Activated naive CD4-positive, alpha-beta T cell treated with anti-CD3 and anti-CD28 coated beads for 36 hours (primary cell): ENCODE measurements at places on chromosomes 3 and 15. TPM values are rescaled to one million over a fixed set of nuclear protein-coding genes. Genes with fewer than 3 reads are reported as not detected.
A peak's percentile ranks its signal among the peaks of the same experiment; 100 is the strongest.

ADAMTSL3 gene
- not detected for total RNA-seq

PLCH1 gene
- total RNA-seq, result 0.27 TPM

CTXN2 gene
- total RNA-seq, result not detected

TEX55 gene
- total RNA-seq, result not detected

LACTB gene
- total RNA-seq, result 18.3 TPM

DNA sequence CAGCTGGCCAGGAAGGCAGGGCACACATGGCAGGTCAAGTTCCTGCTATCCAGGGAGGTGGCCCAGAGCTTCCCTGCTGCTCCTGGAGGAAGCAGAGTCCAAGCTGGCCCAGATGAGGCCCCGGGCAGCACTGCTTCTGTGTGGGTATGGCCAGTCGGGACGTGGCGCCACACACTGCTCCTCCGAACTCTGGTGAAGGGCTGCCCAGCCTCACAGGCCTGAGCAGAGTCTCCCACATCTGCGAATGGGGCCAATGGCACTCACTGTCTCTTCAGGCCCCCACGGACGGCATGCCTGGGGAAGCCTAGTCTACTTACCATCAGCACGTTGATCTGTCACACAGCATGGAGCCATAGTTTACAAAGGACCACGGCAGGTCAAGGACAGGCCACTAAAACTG lies 2.5 kb upstream of the PLA2G4F start:
- peaks cover 26% of the 10 kb centered on the region for H3K36me3 ChIP-seq
- no peak overlapping the region for H3K4me3 ChIP-seq
- no peak for DNase-seq
- H3K27me3 ChIP-seq, result no peaks in the 10 kb centered on the region

- no peaks in the 10 kb centered on the region for H3K4me1 ChIP-seq
- H3K4me3 ChIP-seq, result no peak overlapping the region
- no peak overlapping the region for H3K27ac ChIP-seq
- DNase-seq, result no peak
Measured at GRCh38 chr15:69080295-69081248, 66.1 kb downstream of the NOX5 start.

DNA sequence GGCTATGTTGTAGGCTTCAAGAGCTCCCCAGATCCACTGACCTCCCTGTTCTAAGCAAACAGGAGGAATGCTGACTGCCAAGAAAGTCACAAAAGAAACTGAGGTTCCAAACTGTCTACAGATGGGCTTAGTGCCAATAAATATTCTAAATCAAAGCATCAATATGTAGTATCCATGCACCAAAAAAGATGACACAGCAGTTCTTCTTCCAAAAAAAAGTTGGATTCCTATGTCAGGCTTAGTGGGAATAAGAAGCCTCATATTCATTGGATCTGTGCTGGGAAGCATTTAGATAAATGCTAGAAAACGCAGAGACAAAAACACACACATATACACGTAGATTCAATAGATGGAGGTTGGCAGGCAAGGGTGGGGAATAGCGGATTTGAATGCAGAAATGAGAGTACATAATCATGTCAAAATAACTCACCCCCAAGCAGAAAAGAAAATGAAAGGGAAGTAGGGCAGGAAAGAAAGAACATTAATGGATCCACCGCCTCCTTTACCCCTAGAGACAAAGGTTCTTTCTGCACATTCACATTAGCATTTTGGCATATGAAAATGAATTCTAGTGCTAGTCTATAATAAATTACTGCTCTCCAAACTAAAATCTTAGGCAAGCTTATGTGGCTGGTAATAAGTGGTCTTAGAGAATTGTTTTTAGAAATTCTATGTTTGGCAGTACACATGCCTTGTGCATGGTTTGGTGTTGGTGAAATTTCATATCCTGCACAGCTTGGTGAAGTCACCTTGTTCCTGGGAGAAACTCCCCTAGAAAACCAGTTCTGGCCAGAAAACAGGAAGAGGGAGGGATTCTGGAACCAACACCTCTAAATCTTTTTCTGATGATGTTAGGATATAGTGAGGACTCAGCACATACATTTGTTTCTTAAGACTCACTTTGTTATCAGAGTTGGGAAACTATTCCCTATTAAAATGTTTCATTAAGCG lies 283.4 kb downstream of the LSAMP start:
- H3K36me3 ChIP-seq, result no peaks in the 10 kb centered on the region
- no peak overlapping the region for H3K27ac ChIP-seq
- no peak for DNase-seq

GRCh38 chr3:190034446-190034845 lies 86.3 kb downstream of the P3H2 start:
- H3K27ac ChIP-seq, result no peak overlapping the region
- DNase-seq, result no peak

GRCh38 chr15:70387081-70387480 lies 289.4 kb upstream of the TLE3 start:
- no peak for DNase-seq
- no peaks in the 10 kb centered on the region for H3K4me1 ChIP-seq
- H3K27ac ChIP-seq, result no peak overlapping the region
- no peaks in the 10 kb centered on the region for H3K36me3 ChIP-seq
- H3K27me3 ChIP-seq, result no peaks in the 10 kb centered on the region

DNA sequence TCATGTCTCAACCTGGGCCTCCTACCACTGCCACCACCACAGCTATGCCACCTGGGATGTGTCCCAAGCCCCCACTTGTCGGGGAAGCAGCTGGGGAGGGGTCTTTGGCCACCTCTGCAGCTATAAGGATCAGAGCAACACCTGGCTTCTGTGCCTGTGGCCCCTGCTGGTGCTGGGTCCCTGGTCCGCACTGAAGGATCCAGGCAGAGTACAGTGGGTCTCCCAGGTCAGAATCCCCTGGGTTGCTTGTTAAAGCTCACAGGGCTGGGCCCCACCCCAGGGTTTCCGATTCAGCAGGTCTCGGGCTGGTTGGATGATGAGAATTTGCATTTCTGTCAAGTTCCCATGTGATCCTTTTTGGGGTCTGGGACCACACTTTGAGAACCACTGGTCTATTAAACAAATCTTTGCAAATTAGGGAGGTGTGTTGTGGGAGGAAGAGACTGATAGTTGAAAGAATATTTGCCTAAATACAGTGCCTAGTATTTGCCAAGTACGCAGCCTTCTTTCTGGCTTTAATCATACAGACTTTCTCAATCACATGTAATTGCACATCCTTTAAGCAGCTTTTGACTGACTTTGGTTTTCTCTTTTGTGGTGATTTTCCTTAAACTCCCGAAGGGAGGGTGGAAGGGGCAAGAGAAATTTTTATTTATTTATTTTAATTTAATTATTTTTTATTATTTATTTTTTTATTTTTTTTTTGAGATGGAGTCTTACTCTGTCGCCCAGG lies 127.3 kb downstream of the IGF1R start:
- DNase-seq, result no peak
- H3K27me3 ChIP-seq, result no peaks in the 10 kb centered on the region
- H3K4me3 ChIP-seq, result no peak overlapping the region
- H3K4me1 ChIP-seq, result peaks cover 69% of the 10 kb centered on the region
- H3K27ac ChIP-seq, result no peak overlapping the region

GRCh38 chr3:103295974-103296570 lies 861.3 kb downstream of the ZPLD1 start:
- H3K27ac ChIP-seq, result no peak overlapping the region
- DNase-seq, result no peak
- H3K36me3 ChIP-seq, result no peaks in the 10 kb centered on the region
- H3K4me3 ChIP-seq, result no peak overlapping the region
- H3K27me3 ChIP-seq, result no peaks in the 10 kb centered on the region

DNA sequence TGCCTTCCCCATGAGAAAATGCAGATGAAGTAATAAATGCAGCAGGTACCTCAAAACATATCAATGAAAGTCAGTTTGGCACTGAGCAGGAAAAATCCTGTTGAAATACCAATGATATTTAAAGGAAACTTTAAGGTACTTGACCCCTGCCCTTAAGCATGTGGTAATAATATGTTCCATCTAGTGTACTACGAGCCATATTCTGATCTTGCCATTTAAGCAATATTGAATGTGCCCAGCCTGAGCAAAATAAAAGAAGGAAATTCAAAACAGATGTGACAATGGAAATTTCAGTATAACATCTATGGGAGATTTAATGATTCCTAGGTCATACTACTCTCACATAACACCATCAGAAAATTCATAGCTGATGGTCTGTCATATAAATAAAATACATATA lies 191.8 kb upstream of the CGNL1 start:
- no peak overlapping the region for H3K4me3 ChIP-seq
- H3K4me1 ChIP-seq, result no peaks in the 10 kb centered on the region

DNA sequence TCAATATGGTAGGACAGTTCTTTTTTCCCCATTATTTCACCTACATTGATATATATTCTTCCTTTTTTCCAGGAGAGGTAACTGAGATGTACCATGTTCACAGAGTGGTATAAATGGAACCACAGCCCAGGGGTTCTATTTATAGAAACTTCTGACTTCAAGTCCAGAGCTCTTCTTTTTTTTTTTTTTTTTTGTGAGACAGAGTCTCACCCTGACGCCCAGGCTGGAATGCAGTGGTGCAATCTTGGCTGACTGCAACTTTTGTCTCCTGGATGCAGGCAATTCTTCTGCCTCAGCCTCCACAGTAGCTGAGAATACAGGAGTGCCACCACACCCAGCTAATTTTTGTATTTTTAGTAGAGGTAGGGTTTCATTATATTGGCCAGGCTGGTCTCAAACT lies 267.1 kb upstream of the TPRG1 start:
- peaks cover 13% of the 10 kb centered on the region for H3K4me1 ChIP-seq
- no peak overlapping the region for H3K27ac ChIP-seq
- no peak overlapping the region for H3K4me3 ChIP-seq
- H3K36me3 ChIP-seq, result no peaks in the 10 kb centered on the region

- DNase-seq, result peak; percentile 7
- H3K4me3 ChIP-seq, result no peak overlapping the region
- H3K27ac ChIP-seq, result peak overlapping the region; percentile 13
- peaks cover 5% of the 10 kb centered on the region for H3K4me1 ChIP-seq
- no peaks in the 10 kb centered on the region for H3K27me3 ChIP-seq
- peaks cover 63% of the 10 kb centered on the region for H3K36me3 ChIP-seq
Measured at GRCh38 chr15:98823012-98823458, 174.7 kb downstream of the IGF1R start.

DNA sequence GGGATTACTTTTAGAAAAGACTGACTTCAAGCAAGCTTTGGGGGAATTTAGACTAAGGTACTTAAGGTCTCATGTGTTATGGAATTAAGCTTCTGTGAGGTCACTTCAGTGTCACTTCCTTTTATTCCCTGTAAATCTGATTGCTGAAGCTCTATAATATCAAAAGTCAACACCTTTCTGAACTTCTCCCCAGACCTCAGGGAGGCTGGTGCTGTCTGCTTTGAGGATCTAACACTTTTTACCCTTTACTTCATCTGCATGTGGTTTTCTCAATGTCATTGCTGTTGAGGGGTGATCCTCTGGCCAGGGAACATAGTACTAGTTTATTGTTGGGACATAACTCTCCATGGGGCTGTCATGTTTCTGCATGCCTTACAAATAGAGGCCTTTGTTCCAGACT lies 41.8 kb upstream of the RASGRF1 start:
- no peak overlapping the region for H3K4me3 ChIP-seq
- H3K36me3 ChIP-seq, result no peaks in the 10 kb centered on the region
- no peaks in the 10 kb centered on the region for H3K4me1 ChIP-seq
- peaks cover 29% of the 10 kb centered on the region for H3K27me3 ChIP-seq
- no peak for DNase-seq

DNA sequence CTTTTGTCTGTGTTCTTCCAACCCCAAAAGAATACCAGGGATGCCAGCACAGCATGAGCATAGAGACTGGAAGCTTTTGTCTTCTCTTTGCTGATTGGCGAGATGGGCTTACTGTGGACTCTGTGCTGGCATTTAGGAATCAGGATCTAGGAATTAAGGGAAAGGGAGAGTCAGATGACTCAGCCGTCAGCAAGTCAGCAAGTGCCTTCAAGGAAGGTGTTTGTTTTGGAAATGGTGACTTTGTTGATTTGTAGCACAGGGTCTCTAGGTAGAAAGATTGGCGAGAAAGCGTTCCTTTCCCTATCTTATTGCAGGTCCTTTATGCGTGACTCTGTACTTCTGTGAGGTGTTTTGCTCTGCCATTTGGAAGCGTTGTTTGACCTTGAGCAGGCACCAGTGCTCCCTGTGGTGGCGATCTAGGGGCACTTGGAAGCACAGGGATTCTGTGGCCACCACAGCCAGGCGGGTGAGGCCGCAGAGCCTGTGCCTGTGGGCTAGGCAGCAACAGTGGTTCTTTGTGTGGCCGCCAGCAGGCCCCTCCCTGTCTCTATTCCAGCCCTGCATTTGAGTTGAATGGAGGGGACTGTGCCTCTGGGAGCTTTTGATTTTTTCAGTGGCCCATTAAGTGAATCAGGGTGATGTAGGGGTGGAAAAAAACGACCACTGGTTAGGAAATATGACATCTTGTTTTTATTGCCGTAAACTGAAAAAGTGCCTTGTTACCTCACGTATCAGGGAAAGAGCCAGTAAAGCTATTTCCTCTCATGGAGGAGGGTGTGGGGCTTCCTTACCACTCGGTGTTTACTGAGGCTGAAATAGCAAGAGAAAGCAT lies 19.0 kb downstream of the FAN1 start:
- H3K4me1 ChIP-seq, result no peaks in the 10 kb centered on the region
- no peaks in the 10 kb centered on the region for H3K27me3 ChIP-seq
- H3K36me3 ChIP-seq, result peaks cover 23% of the 10 kb centered on the region
- H3K27ac ChIP-seq, result no peak overlapping the region
- H3K4me3 ChIP-seq, result no peak overlapping the region

GRCh38 chr15:32908135-32908801 lies 190.5 kb downstream of the GREM1 start:
- H3K4me3 ChIP-seq, result no peak overlapping the region
- H3K27me3 ChIP-seq, result peaks cover 2% of the 10 kb centered on the region
- DNase-seq, result no peak
- no peaks in the 10 kb centered on the region for H3K36me3 ChIP-seq
